Activated T-cell treated with anti-CD3 and anti-CD28 coated beads, Interleukin-2, amount 50 U/mL, for 72 hours (primary cell): ENCODE measurements at places on chromosomes 2 and 18. TPM values are rescaled to one million over a fixed set of nuclear protein-coding genes. Genes with fewer than 3 reads are reported as not detected.

EPC2 gene
- 37.2 TPM for total RNA-seq

SPC25 gene
- 25.2 TPM for total RNA-seq

RUFY4 gene
- 1.9 TPM for total RNA-seq

ACVR1C gene
- total RNA-seq, result 3.6 TPM

LRP1B gene
- not detected for total RNA-seq

PLGLB2 gene
- total RNA-seq, result 1.9 TPM

KIF1A gene
- 30.1 TPM for total RNA-seq

ALPP gene
- not detected for total RNA-seq

TNFAIP6 gene
- not detected for total RNA-seq

SCG2 gene
- not detected for total RNA-seq

EGR4 gene
- 2.1 TPM for total RNA-seq

PXDN gene
- 1.8 TPM for total RNA-seq

REG3A gene
- total RNA-seq, result not detected

DHRS9 gene
- 4.6 TPM for total RNA-seq

ARHGAP15 gene
- total RNA-seq, result 94.6 TPM

GAD1 gene
- 17.8 TPM for total RNA-seq

DSG1 gene
- total RNA-seq, result not detected

LYG1 gene
- 1.5 TPM for total RNA-seq

FZD7 gene
- total RNA-seq, result 1.1 TPM

TAF4B gene
- 29.2 TPM for total RNA-seq

DTYMK gene
- total RNA-seq, result 64.6 TPM

RPRM gene
- total RNA-seq, result not detected

LONRF2 gene
- total RNA-seq, result 0.10 TPM

MROH2A gene
- not detected for total RNA-seq

NAPG gene
- 37.9 TPM for total RNA-seq

RGPD4 gene
- total RNA-seq, result not detected

PRLH gene
- total RNA-seq, result not detected

MDH1 gene
- total RNA-seq, result 171 TPM

BOK gene
- total RNA-seq, result not detected

PPP1R1C gene
- total RNA-seq, result not detected

APOB gene
- total RNA-seq, result not detected

MITD1 gene
- 85.1 TPM for total RNA-seq

RGPD3 gene
- 0.24 TPM for total RNA-seq

C18orf32 gene
- total RNA-seq, result 36.2 TPM

MRO gene
- not detected for total RNA-seq

TWIST2 gene
- not detected for total RNA-seq

HOXD13 gene
- not detected for total RNA-seq
